ENCODE measurements at places on chromosomes 16 and 17.
A peak's percentile ranks its signal among the peaks of the same experiment; 100 is the strongest.

DNA sequence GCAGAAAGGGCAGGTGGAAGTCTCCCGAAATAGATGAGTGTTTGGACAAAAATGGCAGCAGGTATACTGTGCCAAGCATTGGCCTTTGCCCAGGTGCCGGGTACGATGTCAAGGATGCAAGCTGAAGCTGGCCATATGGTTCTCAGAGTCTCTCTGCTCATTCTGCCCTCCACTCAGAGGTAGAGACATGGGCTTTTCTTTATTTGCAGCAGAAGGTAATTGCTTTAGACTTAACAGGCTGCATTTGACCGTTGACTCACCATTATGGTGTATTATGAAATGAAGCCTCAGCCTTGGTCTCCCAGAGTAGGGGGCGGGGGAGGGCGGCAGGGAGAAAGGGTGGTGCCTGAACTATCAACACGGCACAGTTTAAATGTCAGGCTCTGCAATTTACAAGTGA, 969.1 kb upstream of the EEF2KMT start:
- no peak for DNase-seq

- DNase-seq: no peak
These were observed 217.9 kb upstream of the PSMD7 start for GRCh38 chr16:74078511-74079231.

- no peak for DNase-seq
These were observed 6.7 kb downstream of the TMC6 start for GRCh38 chr17:78121801-78122215.

DNA sequence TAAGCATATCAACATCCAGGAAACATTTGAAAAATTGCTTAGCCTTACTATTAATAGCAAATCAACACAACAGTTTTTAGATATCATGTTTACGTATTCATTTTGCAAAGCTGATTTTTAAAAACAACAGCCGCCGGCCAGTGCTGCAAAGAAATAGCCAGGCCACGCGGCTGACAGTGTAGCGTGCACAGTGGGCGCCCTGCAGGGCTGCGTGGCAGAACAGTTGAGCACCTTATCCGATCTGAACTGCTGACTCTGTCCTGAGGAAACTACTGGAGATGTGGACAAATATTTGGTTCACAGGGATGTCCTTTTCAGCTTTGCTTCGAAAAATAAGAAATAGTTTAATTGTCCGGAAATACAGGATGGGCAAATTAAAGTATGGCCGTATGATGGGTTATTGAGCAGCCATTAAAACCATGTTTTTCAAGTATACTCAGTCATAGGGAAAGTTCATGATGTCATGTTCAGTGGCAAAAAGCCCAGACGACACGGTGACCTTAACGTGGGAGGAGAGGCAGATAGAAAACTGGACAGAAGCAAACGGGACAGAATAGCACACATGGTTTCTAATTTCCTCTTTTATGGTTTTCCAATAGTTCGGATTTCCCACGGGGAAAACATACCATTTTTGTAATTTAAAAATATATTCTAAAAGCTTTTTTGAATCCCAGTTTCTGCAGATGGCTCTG, 52.4 kb upstream of the ENDOV start:
- DNase-seq: no peak

GRCh38 chr17:28563475-28563874, 7.8 kb downstream of the PIGS start:
- no peak for DNase-seq

DNA sequence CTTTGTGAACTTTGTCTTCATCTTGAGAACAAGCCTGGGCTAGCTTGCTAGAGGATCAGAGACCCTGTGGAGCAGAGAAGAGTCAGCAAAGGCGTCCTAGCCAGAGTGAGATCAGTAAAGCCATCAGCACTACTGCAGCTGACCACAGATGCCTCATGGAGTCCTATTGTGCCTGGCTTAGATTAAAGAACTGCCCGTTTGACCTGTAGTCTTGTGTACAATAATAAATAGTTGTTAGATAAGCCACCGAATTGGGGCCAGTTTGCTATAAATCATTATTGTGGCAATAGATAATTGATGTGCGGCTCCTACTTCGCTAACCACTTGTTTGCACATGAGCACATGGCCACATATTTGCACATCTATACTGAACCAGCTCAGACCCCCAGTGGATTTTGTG, 103.0 kb downstream of the CYLD start:
- DNase-seq: no peak

GRCh38 chr16:57903656-57904055, 67.3 kb downstream of the CNGB1 start:
- DNase-seq: no peak

DNA sequence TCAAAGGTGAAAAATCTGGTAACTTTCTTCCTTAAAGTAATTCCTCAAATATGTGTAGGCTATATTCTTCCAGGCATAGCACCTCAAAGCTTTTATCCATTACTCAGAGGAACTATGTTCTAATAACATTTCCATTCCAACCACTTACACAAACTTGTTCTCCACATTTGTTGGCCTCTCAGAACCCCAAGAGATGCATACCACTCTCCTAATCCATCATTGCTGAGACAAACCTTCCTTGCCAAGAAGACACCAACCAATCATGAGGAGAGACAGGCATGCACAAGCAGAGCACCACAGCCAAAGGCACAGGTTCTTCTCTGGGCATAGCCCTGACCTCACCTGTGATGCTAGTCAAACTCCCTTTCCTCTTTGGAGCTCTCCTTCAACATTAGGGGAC, 20.9 kb downstream of the CDH11 start:
- no peak for DNase-seq

- no peak for DNase-seq
These were observed 29.3 kb downstream of the GOSR1 start for GRCh38 chr17:30506481-30506880.

DNA sequence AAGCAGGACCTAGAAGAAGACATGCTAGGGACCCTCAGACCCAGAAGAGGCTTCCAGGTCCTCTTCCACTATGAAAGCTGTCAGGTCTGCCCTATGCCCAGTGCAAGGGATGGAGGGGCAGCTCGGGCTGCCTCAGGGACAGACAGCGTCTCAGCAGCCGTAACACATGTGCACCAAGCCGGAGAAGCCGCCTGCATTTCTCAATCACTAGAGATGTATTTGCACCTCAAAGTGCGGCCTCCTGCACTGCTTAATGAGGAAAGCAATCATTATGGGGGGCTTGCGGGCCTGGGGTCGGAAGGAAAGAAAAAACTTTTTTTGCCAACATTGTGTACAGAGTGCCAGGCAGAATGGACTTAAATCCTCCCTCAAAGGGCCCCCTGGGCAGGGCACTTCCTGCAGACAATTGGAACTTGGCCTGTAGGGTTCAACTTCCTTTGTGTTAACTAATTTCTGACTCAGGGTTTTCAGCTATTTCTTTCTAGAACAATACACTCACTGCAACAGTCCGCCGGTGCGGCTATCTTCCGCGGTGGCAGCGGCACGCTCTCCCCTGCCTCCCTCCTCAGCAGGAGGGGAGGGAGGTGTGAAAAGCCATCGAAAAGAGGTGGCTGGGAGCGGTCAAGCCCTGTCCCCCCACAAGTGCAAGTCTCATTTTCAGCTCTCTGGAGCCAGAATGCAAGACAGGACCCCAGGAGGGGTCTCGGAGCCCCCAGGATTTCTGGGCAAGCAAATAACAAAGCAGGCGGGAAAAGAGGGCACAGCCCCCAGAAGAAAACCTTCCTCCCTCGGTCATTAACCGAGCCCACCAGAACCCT, 101.2 kb downstream of the ZNF423 start:
- DNase-seq: no peak

- DNase-seq: no peak
These were observed 6.3 kb upstream of the ABCC1 start for GRCh38 chr16:15942931-15943690.

DNA sequence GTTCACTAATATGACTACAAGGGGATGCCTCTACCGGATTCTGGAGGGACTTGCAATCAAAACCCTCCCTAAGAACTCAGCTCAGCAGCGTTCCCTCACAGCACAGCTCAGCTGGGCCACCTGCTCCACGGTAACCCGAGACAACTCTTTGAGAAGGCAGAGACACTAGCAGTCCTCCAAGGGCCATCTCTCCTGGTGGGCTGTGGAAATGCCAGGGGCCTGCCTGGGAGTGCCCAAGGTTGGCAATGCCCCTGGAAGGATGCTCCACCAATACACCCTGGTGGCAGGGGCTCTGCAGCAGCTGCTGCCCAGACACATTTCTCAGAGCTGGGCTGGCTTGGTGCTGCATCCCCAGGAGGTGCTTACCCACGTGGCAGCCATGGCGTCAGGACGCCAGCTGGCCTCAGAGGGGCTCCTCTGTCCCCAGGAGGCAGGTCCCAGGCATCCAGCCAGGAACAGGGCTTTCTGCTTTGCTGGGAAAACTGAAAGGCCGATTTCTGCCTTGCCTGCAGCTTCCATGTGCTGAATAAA, 16.5 kb downstream of the CDIP1 start:
- no peak for DNase-seq

DNA sequence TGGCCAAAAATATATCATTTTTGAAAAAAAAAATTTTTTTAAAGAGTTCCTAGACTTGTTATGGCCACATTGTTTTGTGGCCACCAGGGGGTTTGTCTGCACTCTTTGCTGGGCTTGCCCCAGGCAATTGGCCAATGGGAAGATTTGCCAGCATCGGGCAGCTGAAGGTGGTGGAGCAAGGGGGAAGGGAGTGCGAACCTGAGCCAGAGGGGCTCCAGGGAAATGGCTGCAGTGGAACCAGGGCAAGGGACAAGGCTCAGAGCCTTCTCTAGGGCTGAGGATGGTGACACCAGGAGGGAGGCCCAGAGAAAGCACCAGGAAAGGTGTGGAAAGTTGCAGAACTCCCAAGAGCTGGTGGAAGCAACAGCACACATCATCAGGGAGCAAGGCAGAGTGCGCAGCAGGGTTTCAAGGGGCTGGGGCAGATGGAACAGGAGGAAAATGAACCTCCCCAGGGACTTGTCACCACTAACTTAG, 15.5 kb upstream of the CMIP start:
- DNase-seq: no peak

DNA sequence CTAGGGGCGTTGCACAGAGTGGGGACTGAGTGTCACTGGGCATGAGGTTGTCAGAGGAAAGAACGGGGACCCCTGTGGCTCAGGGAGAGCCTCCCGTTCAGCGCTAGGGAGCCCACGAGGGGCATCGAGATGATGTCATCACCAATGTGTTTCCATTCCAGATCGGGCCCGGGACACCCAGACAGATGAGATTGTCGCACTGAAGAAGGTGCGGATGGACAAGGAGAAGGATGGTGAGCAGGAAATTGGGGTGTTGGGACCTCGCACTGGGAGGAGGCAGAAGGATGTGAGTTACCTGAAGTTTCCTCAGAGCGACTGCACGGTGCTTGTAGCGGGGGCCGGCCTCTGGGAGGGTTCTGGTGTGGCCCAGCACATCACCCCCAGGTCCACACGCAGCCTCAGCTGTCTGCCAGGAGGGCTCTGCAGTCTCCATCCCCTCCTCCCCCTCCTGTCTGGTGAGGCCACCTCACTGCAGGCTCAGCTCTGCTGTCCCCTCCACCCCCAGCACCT, 4.0 kb downstream of the CDK10 start:
- DNase-seq: no peak

DNA sequence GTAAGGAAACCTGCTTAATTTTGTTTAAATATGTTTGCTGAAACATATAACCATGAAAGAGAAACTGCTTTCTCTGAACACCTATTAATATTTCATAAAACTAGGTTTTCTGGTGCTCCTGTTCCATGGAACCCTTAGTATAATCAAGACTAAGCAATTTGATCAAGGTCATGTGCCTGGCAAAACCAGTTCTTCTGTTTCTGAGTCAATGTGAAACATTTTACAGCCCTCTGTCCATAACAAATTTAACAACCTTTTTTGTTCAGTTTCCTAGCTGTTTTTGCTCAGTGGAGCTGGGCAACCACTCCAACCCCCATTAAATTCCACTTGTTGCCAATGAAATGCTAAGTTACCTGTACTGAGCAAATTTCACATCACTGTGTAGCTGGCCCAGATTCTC, 344.0 kb downstream of the CA10 start:
- DNase-seq: no peak

GRCh38 chr16:1331712-1332617, 1.5 kb upstream of the BAIAP3 start:
- no peak for DNase-seq

- DNase-seq: no peak
These were observed 446.0 kb upstream of the GOT2 start for GRCh38 chr16:59180083-59180476.

- DNase-seq: no peak
These were observed 63.9 kb downstream of the NUP88 start for GRCh38 chr17:5355421-5356129.

DNA sequence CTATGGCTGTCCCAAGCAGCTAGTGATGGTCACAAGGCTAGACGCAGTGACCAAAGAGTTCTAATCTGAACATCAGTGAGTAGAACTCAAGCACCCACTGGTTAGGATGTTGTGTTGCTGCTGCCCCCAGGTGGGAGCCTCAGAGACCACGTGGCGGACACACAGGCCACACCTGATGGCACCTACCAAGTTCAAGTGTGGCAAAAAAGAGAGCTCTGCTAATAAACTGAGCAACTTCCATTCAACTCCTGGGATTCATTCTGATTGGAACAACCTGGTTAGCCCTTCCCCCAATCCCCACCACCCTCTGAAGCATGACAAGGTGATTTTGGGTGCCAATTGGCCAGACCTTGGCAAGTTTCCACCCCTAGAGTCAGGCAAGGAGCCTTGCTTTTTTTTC, 3.5 kb upstream of the LCMT1 start:
- DNase-seq: peak; percentile 22

- no peak for DNase-seq
These were observed 775 bp upstream of the PAGR1 start for GRCh38 chr16:29815032-29815721.

- no peak for DNase-seq
These were observed 7.9 kb upstream of the TMEM88 start for GRCh38 chr17:7846765-7847661.

DNA sequence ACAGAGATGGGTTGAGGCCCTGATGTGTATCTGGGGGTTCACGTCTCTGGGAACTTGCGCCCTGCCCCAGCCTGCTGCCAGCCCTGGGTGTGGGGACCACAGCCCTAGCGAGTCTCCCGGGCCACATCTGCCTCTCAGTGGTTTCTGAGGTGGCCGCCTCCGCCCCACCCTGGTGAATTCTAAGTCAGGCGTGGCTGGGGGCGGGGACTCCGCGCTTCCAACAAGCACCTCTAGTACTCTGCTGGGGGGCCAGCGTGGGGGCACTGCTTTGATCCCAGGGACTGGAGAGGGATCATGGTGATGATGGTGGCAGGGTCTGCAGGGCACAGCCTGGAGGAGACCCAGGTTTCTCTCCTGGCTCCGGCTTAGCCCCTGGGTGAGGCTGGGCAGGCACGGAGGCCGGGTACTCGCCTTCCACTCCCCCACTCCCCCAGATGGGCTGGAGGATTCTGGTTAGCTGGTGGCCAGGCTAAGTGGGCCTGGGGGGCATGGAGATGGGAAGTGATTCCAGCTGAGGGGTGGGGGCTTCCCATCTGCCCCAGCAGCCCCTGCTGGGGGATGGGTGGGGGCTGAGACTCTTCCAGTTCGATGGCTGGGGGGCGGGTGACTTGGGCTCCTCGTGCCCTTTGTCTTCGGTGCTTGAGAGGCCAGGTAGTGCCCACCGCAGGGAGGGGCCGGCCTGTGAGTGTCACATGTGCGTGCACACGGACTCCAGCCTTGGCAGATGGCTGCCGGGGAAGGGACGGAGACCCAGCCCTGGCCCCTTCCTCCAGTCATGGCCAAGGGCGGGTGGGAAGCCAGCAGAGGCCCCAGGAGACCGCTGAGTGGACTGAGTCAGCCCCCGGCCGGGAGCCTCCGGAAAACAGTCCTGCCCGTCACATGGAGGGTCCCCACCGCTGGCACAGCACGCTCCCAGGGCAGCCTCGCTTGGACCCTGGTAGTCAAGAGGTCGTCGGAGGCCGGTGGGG, 3.9 kb downstream of the GLIS2 start:
- no peak for DNase-seq
